ENCODE measurements at places on chromosomes 5 and 9. TPM values are rescaled to one million over a fixed set of nuclear protein-coding genes. Genes with fewer than 3 reads are reported as not detected.

DNA sequence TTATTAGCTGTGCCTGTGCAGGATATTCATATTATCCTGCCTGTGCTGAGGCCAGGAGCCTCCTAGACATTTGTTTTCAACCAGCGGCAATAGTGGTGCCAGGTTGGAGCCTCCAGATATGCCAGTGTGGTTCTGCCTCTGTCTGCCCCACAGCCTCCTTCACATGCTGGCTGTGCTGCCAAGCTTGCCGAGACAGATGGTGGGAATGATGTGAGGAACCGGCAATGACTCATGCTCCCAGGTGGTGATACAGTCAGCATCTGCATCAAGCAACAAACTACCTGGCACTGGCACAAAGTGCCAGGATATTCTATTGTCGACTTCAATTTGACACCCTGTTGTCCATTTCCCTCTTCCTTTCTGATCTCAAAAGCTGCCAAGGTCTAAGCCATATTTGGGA is 285.7 kb downstream of the CHSY3 start:
- H3K27ac ChIP-seq, result no peak overlapping the region
- H3K4me1 ChIP-seq, result no peaks in the 10 kb centered on the region
- peaks cover 8% of the 10 kb centered on the region for H3K27me3 ChIP-seq

DNA sequence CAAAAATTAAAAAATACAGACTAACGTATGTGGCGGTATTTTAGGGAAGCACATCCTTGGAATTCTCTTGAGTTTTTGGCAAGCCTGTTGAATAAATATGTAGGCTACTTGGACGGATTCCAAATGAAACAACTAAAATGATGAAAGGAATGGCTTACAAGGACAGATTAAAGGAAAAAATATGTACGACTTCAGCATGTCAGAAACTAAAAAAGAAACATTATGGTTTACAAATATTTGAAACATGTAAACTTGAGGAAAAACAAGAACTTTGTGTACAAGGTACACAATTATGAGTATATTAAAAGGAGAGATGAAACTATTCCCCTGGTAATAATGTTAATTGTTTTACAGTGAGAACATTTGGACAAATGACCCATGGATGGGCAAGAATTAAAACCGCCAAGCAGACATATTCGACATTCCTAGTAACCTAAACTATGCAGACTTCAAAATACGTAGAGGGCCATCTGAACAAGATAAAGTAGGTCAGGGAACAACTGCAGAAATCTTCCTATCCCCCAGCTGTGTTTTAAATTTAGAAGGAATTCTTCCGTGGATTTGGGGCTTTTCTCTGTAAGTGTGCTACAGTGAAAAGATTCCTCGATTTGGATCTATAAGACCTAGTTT is 12.5 kb downstream of the EDIL3 start:
- H3K4me1 ChIP-seq, result no peaks in the 10 kb centered on the region
- H3K4me3 ChIP-seq, result no peak overlapping the region
- H3K27ac ChIP-seq, result no peak overlapping the region

DNA sequence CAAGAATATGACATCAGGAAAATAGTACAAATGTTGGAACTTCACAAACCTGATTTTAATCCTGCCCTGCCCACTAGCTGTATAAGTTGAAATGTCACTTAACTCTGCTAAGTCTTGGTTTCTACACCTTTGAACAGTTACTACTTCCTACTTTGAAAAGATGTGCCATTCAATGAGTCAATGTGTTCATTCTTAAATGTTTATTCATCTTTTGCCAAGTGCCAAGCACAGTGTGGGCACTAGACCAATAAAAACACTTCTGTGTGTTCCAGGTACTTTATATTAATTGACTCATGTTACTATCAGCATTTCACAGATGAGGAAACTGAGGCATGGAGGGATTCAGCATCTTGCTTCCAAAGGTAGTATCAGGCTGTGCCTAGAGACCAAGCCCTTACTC is 12.8 kb downstream of the PDCL start:
- peak overlapping the region; percentile 97 for H3K27ac ChIP-seq
- no peaks in the 10 kb centered on the region for H3K36me3 ChIP-seq
- peak overlapping the region; percentile 69 for H3K4me3 ChIP-seq
- H3K27me3 ChIP-seq, result no peaks in the 10 kb centered on the region
- DNase-seq, result no peak

GRCh38 chr9:109450346-109450745 is 47.8 kb downstream of the PTPN3 start:
- H3K27me3 ChIP-seq, result peaks cover 7% of the 10 kb centered on the region
- no peaks in the 10 kb centered on the region for H3K36me3 ChIP-seq
- H3K4me3 ChIP-seq, result no peak overlapping the region
- H3K4me1 ChIP-seq, result peaks cover 6% of the 10 kb centered on the region
- no peak overlapping the region for H3K27ac ChIP-seq

DNA sequence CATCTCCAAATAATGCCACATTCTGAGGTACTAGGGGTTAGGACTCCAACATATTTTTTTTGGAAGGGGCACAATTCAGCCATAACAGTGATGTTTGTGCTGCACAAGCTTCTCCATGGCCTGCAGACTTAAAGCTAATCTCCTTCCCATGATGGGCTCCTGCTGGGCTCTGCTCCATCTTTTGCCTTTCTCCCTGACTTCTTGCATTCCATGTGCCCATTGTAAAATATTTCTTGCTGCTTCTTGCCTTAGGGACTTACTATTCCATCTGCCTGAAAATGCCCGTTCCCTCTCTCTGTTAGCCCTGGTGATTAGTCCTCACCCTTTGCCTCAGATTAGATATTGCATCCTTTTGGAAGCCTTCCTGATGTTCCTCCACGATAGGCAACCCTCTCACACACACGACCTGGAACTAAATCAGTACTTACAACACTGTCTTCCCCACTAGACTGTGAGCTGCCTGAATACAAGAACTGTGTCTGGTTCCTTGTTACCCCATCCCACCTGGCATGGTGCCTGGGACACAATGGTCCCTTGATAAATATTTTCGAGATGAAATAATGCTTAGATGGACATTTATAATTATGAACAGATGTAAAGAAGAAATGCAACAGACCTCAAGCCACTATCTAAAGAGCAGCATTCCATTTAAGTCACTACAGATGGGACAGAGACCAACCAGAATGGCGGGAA is 33.5 kb downstream of the OR1J1 start:
- no peak overlapping the region for H3K27ac ChIP-seq
- no peaks in the 10 kb centered on the region for H3K36me3 ChIP-seq
- DNase-seq, result no peak
- peaks cover 62% of the 10 kb centered on the region for H3K27me3 ChIP-seq
- H3K4me3 ChIP-seq, result no peak overlapping the region
- H3K4me1 ChIP-seq, result no peaks in the 10 kb centered on the region

- peaks cover 9% of the 10 kb centered on the region for H3K27me3 ChIP-seq
- H3K4me3 ChIP-seq, result no peak overlapping the region
- H3K36me3 ChIP-seq, result no peaks in the 10 kb centered on the region
- DNase-seq, result no peak
- no peaks in the 10 kb centered on the region for H3K4me1 ChIP-seq
- no peak overlapping the region for H3K27ac ChIP-seq
Observed at GRCh38 chr5:160660132-160660531, 191.9 kb downstream of the ATP10B start.

- no peak for DNase-seq
- H3K36me3 ChIP-seq, result no peaks in the 10 kb centered on the region
- H3K4me1 ChIP-seq, result peaks cover 21% of the 10 kb centered on the region
Observed at GRCh38 chr5:150789450-150789849, 10.9 kb downstream of the SMIM3 start.

GRCh38 chr9:20250791-20251190 is 371.5 kb downstream of the MLLT3 start:
- DNase-seq, result no peak
- no peaks in the 10 kb centered on the region for H3K27me3 ChIP-seq
- H3K36me3 ChIP-seq, result no peaks in the 10 kb centered on the region
- H3K4me3 ChIP-seq, result no peak overlapping the region

GRCh38 chr5:33929925-33930690 is 6.1 kb upstream of the RXFP3 start:
- H3K27ac ChIP-seq, result no peak overlapping the region
- no peaks in the 10 kb centered on the region for H3K36me3 ChIP-seq

- no peaks in the 10 kb centered on the region for H3K4me1 ChIP-seq
- peaks cover 19% of the 10 kb centered on the region for H3K27me3 ChIP-seq
- no peak for DNase-seq
- H3K36me3 ChIP-seq, result no peaks in the 10 kb centered on the region
Observed at GRCh38 chr5:79602889-79603288, 9.4 kb upstream of the TENT2 start.

GRCh38 chr5:146048994-146049703 is 56.2 kb downstream of the PLAC8L1 start:
- no peak overlapping the region for H3K27ac ChIP-seq
- no peak for DNase-seq
- no peaks in the 10 kb centered on the region for H3K4me1 ChIP-seq
- H3K36me3 ChIP-seq, result no peaks in the 10 kb centered on the region
- H3K27me3 ChIP-seq, result peaks cover 25% of the 10 kb centered on the region
- H3K4me3 ChIP-seq, result no peak overlapping the region

DNA sequence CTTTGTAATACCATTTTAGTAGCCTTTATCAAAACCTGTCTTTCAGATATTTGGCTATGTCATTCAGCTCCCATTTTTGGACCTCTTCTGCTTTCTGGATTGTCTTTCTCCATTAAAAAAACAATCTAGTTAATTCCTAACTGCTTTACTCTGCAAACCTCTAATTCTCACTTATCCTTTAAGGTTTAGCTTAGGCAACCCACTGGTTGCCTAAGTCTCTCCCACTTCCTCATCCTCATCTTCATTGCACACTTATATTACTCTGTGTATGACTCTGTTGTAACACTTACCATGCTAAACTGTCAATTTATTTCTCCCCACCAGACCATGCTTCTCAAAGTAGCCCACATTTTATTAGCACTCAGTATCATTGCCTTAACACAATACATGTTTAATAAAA is 205.0 kb upstream of the DMRTA1 start:
- no peaks in the 10 kb centered on the region for H3K36me3 ChIP-seq
- peaks cover 46% of the 10 kb centered on the region for H3K4me1 ChIP-seq
- H3K27ac ChIP-seq, result no peak overlapping the region
- H3K4me3 ChIP-seq, result no peak overlapping the region

DNA sequence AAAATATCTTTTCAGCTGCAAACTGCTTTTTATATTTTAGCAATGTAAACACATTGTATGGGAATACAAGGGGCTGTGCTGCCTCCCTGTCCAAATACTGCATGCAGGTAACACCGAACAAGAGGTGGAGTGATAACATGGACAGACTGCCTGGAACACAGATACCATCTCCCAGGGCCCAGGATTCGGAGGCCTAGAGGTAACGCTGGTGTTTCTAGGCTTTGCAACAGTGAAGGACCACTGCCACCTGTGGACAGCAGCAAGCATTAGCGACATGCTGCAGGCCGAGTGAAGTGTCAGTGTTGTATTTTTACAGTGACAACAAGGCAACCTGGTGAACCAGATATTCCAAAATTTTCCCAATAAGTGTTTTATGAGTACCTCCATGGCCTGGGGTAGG is 379.1 kb downstream of the DMRT2 start:
- no peaks in the 10 kb centered on the region for H3K36me3 ChIP-seq
- H3K4me1 ChIP-seq, result no peaks in the 10 kb centered on the region
- H3K27ac ChIP-seq, result no peak overlapping the region
- peaks cover 1% of the 10 kb centered on the region for H3K27me3 ChIP-seq

- H3K4me3 ChIP-seq, result no peak overlapping the region
- no peak overlapping the region for H3K27ac ChIP-seq
- peaks cover 4% of the 10 kb centered on the region for H3K27me3 ChIP-seq
- H3K4me1 ChIP-seq, result no peaks in the 10 kb centered on the region
Observed at GRCh38 chr5:116923344-116923743, 348.7 kb upstream of the SEMA6A start.

DNA sequence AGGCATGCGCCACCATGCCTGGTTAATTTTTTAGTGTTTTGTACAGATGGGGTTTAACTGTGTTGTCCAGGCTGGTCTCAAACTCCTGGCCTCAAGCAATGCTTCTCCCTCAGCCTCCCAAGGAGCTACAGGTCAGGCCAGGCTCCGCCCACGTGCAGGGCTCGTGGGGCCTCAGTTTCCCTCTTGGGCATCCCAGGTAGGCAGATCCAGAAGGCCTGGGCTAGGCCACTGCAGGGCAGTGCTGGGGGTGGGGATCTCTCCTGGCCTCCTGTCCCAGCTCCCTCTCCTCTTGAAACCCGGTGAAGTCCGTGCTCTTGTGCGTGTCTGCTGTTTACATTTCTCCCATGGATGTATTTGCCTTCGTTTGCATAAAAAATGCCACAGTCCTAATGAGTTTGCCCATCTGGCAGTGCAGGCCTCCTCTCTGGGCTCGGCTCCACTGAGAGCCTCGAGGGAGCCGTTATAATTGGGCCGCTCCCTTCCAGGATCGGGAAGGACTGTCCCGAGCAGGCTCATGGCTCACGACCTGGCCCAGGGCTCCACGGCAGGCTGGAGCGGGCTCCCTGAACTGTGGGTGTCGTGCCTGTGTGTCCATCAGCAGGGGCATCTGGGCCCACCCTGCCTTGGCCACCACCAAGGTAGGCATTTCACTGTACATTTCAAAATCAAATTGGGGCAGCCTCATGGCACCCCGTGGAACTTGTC is 52.6 kb upstream of the RUFY1 start:
- H3K4me1 ChIP-seq, result no peaks in the 10 kb centered on the region
- no peak overlapping the region for H3K4me3 ChIP-seq
- H3K36me3 ChIP-seq, result no peaks in the 10 kb centered on the region
- no peak for DNase-seq
- H3K27ac ChIP-seq, result no peak overlapping the region
- H3K27me3 ChIP-seq, result peaks cover 2% of the 10 kb centered on the region

- no peaks in the 10 kb centered on the region for H3K27me3 ChIP-seq
- no peak overlapping the region for H3K4me3 ChIP-seq
- H3K4me1 ChIP-seq, result peaks cover 44% of the 10 kb centered on the region
- DNase-seq, result no peak
- peak overlapping the region; percentile 67 for H3K27ac ChIP-seq
Observed at GRCh38 chr5:180820788-180821321, 18.2 kb upstream of the MGAT1 start.

DNA sequence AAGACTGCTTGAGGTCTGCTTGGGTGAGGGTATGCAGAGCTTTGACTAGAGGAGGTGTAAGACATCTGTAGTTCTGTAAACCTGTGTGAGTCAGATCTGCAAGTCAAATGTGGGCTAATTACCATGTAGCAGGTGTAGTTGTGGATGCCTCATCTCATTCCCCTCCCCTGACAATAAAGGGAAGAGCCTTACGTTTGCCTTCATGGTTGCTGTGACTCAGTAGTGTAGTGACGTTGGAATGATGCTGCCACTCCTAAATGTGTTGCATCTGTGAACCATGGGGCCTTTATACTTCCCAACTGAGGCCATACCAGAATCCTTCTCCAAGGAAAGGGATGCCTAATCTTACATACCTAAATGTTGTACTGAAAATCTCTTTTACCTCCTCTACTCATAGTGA is 26.0 kb downstream of the PRDM6 start:
- no peaks in the 10 kb centered on the region for H3K4me1 ChIP-seq
- no peak for DNase-seq
- no peaks in the 10 kb centered on the region for H3K36me3 ChIP-seq

GRCh38 chr5:50958852-50959457 is 292.5 kb downstream of the PARP8 start:
- no peak for DNase-seq
- no peak overlapping the region for H3K4me3 ChIP-seq
- no peaks in the 10 kb centered on the region for H3K36me3 ChIP-seq
- no peak overlapping the region for H3K27ac ChIP-seq
- H3K4me1 ChIP-seq, result peaks cover 10% of the 10 kb centered on the region

SPARC gene
- total RNA-seq, result not detected

ALDOB gene
- total RNA-seq, result not detected

BARHL1 gene
- total RNA-seq, result not detected

RMRP gene
- total RNA-seq, result 14,495 TPM

SLCO4C1 gene
- 0.05 TPM for total RNA-seq

MAMDC4 gene
- total RNA-seq, result 7.5 TPM

CCDC171 gene
- total RNA-seq, result 2.1 TPM

DEPDC1B gene
- not detected for total RNA-seq

ETF1 gene
- 49.0 TPM for total RNA-seq
